ENCODE measurements at places on chromosomes 13 and 19. TPM values are rescaled to one million over a fixed set of nuclear protein-coding genes. Genes with fewer than 3 reads are reported as not detected.

The FARSA gene
- 142 TPM for total RNA-seq

The MYH14 gene
- not detected for total RNA-seq

- DNase-seq = peak; percentile 39
- peak overlapping the region; percentile 99 for H3K27ac ChIP-seq
- peak overlapping the region; percentile 68 for H3K4me3 ChIP-seq
- no peaks in the 10 kb centered on the region for H3K27me3 ChIP-seq
- peaks cover 28% of the 10 kb centered on the region for H3K36me3 ChIP-seq
- H3K4me1 ChIP-seq = peaks cover 81% of the 10 kb centered on the region
These were observed 7.3 kb downstream of the PTGIR start for GRCh38 chr19:46617601-46618000.

- peaks cover 48% of the 10 kb centered on the region for H3K27me3 ChIP-seq
- peaks cover 12% of the 10 kb centered on the region for H3K4me1 ChIP-seq
- H3K27ac ChIP-seq = no peak overlapping the region
- DNase-seq = no peak
- no peaks in the 10 kb centered on the region for H3K36me3 ChIP-seq
- no peak overlapping the region for H3K4me3 ChIP-seq
These were observed 3.0 kb upstream of the SHISA7 start for GRCh38 chr19:55446060-55446459.

DNA sequence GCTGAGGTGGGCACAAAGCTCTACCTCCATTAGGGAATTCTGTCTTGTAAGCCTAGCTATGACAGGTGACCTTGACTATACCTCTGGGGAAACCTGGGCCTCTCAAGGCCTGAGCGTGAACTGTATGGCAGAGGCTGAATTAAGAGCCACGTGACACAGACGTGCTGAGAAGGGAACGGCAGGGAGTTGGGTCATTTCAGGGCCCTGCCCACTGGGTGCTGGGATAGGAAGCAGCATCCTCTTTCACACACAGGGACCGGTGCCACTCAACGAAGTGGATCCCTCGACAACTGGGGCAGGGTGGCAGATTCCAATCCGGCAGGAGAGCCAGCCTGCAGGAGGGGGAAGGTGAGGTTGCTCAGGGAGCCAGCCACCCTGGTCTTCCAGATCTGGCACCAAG is 9.2 kb downstream of the ASF1B start:
- peaks cover 30% of the 10 kb centered on the region for H3K36me3 ChIP-seq
- no peaks in the 10 kb centered on the region for H3K4me1 ChIP-seq
- no peak overlapping the region for H3K27ac ChIP-seq
- DNase-seq = no peak
- H3K27me3 ChIP-seq = no peaks in the 10 kb centered on the region

DNA sequence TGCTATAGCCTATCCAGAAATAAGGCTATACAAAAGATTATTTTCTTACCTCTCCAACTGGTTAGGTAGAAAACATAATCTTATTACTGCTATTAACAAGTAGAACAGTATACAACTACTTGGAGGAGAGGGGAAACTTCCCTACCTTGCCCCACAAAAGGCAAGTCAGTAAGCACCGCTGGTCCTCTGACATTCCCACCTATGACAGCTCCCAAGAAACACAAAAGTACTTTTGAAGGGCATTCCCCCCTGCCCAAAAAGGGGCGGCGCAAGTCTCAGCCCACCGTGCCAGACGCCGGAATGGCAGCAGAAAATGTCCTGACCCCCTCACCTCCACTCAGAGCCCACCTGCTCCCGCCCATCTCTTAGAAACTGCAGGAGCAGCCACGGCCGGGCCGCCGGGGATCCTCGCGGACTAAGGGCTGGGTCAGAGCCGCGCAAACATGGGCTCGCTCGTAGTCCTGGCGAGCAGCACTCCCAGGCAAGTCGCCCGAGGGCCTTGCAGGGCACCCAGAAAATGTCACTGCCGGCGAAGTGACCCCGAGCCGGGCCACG is 437 bp downstream of the SUCLA2 start:
- H3K27ac ChIP-seq = peak overlapping the region; percentile 95
- H3K4me1 ChIP-seq = peaks cover 31% of the 10 kb centered on the region
- H3K4me3 ChIP-seq = peak overlapping the region; percentile 85
- no peaks in the 10 kb centered on the region for H3K27me3 ChIP-seq
- H3K36me3 ChIP-seq = peaks cover 5% of the 10 kb centered on the region

GRCh38 chr13:31208559-31209122 is 8.9 kb downstream of the B3GLCT start:
- H3K4me3 ChIP-seq = no peak overlapping the region
- peaks cover 19% of the 10 kb centered on the region for H3K4me1 ChIP-seq
- no peaks in the 10 kb centered on the region for H3K27me3 ChIP-seq

DNA sequence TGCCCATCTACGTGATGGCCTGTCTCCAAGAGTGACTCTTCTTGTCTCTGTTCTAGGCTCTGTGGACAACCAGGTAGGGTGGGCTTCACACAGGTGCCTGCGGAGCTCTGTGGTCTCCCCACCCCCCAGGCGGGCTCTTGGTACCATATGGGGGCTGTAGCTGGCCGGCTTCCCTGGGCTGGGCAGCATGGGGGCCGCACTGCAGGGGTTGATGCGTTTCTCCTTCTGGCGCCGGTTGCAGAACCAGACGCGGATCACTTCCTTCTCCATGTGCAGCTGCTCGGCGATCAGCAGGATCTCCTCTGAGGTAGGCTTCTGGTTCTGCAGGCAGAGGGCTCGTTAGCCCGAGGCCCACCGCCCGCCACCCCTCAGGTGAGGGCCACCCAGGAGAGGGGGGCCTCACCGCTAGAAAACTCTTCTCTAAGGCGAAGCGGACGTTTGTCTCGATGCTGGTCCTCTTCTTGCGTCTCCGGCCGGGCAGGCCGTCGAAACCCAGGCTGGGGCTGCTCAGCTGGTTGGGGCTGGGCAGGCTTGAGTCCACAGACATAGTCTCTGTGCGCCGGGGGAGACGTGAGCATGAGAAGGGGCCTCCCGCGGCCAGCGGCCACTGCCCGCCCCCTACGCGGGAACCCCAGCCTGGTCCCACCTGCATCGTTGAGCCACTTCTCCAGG is 19.3 kb downstream of the ZNF574 start:
- H3K4me3 ChIP-seq = no peak overlapping the region
- H3K36me3 ChIP-seq = peaks cover 38% of the 10 kb centered on the region
- peaks cover 7% of the 10 kb centered on the region for H3K4me1 ChIP-seq
- DNase-seq = no peak
- H3K27me3 ChIP-seq = no peaks in the 10 kb centered on the region

GRCh38 chr19:7349961-7350711 is 1.4 kb downstream of the ARHGEF18 start:
- H3K27ac ChIP-seq = peak overlapping the region; percentile 90
- peak; percentile 57 for DNase-seq
- H3K4me1 ChIP-seq = peaks cover 62% of the 10 kb centered on the region
- H3K27me3 ChIP-seq = no peaks in the 10 kb centered on the region
- peak overlapping the region; percentile 84 for H3K4me3 ChIP-seq

- no peaks in the 10 kb centered on the region for H3K27me3 ChIP-seq
- no peak overlapping the region for H3K27ac ChIP-seq
- H3K36me3 ChIP-seq = peaks cover under 1% of the 10 kb centered on the region
- H3K4me3 ChIP-seq = no peak overlapping the region
- peaks cover 5% of the 10 kb centered on the region for H3K4me1 ChIP-seq
These were observed 3.7 kb downstream of the MARCHF2 start for GRCh38 chr19:8416796-8417195.

Measured in activated CD4-positive, alpha-beta T cell treated with anti-CD3 and anti-CD28 coated beads for 36 hours (primary cell).